ENCODE measurements at places on chromosomes 12 and 14. TPM values are rescaled to one million over a fixed set of nuclear protein-coding genes. Genes with fewer than 3 reads are reported as not detected.

The CSRP2 gene
- 64.3 TPM for total RNA-seq

The KRT74 gene
- total RNA-seq: not detected

The NUAK1 gene
- 82.8 TPM for total RNA-seq

DNA sequence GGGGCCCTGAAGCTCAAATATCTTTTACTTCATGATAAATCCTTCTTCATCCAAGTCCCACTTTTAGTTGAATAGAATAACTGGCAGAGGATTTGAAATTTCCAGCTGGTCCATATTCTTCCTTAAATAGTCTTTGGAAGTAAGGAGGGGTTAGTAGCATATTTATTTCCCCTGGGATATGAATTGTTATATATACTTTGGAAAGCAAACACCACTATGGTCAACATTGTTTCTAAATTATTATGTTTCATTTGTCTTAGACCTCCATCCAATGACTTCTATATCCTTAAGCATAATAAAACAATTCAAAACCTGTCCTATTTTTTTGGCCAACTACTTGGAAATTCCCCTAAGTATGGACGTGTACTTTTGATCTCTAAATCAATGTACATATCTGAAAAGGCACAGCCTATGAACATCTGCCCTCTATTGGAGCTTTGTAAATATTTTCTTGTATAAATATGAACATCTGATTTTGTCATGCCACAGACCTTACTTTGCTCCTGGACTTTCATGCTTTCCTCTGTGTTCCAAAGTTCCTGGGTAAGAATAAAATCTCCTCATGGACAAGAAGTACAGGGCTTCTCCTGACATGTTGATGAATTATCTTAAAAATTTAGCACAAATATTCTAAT is 1212.0 kb downstream of the GALC start:
- DNase-seq: no peak

The IFNG gene
- total RNA-seq: not detected
